ENCODE measurements at places on chromosomes 16 and 17.

DNA sequence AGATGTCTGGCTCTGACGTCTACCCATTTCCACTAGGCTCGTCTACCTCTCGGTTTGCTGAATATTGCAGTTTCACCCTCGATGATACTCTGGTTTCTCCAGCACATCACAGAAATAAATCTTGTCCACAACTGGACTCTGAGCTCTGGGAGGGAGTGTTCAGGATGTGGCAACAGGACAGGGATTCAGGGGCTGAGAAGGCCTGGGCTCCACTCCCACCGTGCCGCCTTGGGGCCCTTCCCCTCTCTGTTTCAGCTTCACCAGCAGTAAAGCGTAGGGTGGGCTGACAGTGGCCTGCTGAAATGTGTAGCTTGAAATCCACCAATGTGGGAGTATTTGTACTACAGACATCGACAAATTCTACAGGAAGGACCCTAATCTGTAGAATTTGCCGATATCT is 20.0 kb downstream of the TEKT1 start:
- no peak for DNase-seq

DNA sequence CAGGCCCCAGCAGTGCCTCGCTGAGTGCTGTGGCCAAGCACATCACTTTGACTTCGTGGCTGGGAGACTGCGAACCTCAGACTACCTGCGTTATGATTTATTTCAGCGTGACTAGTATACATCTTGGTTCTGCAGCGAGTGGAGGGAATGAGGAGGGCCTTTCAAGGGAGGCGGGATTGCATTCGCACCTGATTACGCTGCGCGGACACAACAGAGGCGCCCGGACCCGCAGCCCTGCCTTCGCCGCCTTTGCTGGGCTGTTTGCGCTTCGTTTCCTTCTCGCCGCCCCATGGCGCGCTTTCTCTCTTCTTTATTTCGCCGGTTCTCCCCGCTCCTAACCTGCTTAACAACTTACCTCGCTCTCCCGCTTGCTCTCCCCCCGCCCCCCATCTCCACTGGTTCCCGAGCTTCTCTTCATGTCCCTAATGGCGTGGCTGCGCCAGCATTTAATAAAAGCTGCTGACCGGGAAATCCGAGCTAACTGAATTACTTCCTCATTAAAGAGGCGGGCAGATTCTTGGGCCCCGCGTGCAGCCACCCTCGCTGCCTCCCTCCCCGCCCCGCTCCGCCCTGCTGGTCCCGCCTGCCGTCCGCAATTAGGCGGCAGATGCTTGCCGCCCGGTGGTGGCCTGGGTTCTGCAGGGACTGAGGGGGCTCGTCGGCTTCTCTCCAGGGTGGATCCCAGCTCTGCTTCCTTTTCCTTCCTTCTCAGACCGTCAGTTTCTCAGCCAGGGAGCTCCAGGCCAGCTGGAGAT is 257.6 kb upstream of the SDK2 start:
- peak; percentile 14 for DNase-seq

DNA sequence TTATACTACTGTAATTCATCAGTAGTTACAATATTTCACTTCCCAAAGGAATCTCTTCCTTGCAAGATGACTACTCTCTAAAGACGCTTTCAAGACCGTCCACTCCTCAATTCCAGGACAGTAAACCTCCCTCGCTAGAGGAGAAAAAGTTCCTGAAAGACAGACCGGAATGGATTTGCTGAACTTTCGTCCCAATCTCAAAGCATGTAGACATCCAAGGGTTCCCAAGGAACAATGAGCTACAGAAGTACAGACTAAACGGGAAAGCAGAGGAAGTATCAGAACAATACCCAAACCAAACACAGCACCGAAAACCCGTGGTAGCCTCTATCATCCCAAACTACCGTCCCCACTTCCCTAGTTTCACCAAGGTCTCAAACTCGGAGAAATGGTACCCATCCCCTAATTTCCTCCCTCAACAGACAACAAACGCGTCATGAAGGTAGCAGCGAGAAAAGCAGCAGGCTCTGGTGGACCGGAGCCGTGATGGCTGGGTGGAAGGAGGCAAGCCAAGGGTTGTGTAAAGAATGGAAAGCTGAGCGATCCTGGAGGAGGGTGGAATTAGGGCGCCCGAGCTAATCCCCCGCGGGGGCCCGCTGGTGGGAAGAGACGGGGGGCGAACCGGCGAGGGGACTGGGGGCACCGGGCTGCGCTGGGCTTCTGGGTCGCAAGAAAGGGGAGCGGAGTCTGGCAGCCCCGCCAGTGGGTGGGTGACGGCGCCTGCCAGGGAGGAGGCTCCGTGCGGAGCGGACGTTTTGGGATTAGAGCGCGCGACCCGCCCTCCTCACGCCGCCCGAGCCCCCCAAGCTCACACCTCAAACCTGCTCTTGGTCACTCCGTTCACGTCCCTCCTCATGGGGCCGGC is 647 bp downstream of the FBXL20 start:
- no peak for DNase-seq

DNA sequence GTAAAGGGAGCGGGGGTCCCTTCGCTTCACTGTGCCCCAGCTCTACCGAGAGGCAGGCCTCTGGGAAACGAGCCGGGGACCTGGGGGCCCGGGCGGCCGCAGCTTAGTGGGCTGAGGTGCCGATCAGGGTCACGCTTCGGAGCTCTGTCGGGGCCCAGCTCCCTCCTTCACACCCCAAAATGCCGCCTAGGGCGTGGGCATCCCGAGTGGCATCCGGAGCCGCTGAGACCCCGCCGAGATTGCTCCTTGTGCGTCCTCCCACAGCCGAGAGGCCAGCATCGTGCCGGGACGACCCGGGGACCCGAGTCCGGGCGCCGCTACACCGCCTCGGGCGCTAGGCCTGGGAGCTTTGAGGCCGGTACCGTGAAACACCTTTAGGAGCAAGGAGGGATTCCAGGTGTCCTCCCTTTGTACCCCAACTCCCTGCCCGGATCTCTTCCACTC is 1.3 kb downstream of the SALL1 start:
- no peak for DNase-seq

DNA sequence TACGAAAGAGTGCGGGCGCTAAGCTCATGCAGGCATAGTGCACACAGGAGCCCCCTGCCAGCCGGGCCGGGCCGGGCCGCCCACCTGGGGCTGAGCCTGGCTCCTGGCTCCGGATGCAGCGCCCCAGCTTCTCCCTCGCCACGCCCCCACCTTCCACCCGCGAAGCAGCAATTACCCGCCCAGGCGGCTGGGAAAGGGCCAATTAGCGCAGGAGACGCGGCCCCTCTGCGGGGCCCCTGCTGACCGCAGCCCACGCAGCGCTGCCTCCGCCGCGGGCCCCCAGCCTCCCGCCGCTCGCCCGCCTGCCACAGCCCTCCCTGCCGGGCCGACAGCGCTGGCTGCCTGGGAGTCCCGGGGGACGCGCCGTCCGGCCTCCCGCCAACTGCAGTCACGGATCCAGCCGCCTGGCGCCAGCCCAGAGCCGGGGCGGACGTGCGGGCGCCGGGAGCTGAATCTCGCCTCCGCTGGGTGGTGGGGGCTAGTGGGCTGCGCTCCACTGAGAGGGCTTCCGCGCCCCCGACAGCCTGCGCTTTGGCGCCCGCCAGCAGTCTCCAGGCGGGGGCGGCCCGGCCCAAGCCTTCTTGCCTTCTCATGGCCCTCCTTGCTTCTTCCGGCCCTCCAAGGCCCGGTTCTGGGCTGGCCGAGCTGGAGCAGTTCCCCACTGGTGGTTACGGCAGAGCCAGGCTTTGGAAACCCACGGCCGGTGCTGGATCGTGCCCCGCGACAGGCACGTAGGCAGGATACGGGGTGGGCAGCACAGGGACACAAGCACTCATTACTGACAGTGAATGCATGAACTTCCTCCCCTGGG is 14.9 kb upstream of the CBFB start:
- peak; percentile 57 for DNase-seq

DNA sequence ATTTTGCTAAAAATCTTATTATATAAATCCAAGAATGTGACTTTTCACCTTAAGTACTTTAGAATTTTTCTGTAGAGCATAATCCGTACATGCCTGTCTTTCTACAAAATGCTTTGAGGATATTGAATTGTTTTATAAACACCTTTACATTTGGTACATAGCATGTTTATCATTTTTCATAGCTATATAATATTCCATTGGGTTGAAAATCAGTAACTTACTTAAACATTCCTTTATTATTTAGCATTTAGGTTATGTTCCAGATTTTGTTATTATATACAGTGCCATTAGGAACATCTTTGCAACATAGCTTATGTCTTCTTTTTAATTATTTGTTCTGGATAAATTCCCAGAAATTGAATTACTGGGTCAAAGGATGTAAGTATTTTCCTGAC is 17.0 kb upstream of the NOL11 start:
- no peak for DNase-seq

GRCh38 chr17:17727111-17727659 is 45.9 kb downstream of the RAI1 start:
- DNase-seq: no peak

GRCh38 chr17:71201639-71202038 is 919.2 kb upstream of the SOX9 start:
- no peak for DNase-seq

All from activated CD4-positive, alpha-beta T cell treated with anti-CD3 and anti-CD28 coated beads for 24 hours (primary cell).